Cardiac muscle cell (in vitro differentiated cells and primary cell): ENCODE measurements at places on chromosomes 13 and 19. TPM values are rescaled to one million over a fixed set of nuclear protein-coding genes. Genes with fewer than 3 reads are reported as not detected.

DNA sequence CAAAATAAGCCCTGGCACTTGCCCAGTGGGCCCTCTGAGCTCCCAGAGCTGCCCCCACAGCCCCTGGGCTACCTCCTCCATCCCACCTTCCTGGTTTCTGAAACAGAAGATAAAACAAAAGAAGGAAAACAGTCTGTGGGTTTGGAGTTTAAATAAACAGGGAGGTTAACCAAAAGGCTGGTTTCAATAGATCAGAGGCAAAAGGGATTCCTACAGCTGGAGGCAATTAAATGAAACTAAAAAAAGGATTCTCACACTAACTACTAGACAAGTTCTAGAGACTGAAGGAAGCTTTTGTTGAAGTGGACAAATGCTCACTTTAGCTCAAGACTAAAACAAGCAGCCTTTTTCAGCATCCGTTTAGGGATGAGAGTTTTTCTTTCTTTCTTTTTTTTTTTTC is 569.8 kb downstream of the FGF9 start:
- peaks cover 5% of the 10 kb centered on the region for H3K4me1 ChIP-seq
- no peaks in the 10 kb centered on the region for H3K36me3 ChIP-seq
- DNase-seq, result no peak
- no peak overlapping the region for H3K4me3 ChIP-seq
- no peaks in the 10 kb centered on the region for H3K27me3 ChIP-seq

GRCh38 chr19:3575260-3575741 is 2.6 kb downstream of the HMG20B start:
- DNase-seq, result no peak
- H3K27ac ChIP-seq, result no peak overlapping the region
- H3K36me3 ChIP-seq, result no peaks in the 10 kb centered on the region
- H3K4me1 ChIP-seq, result peaks cover 3% of the 10 kb centered on the region
- H3K27me3 ChIP-seq, result no peaks in the 10 kb centered on the region

GRCh38 chr19:16764793-16765433 is 45.3 kb downstream of the NWD1 start:
- H3K4me3 ChIP-seq, result no peak overlapping the region
- no peak overlapping the region for H3K27ac ChIP-seq
- no peaks in the 10 kb centered on the region for H3K36me3 ChIP-seq
- H3K27me3 ChIP-seq, result peaks cover 9% of the 10 kb centered on the region
- no peak for DNase-seq

DNA sequence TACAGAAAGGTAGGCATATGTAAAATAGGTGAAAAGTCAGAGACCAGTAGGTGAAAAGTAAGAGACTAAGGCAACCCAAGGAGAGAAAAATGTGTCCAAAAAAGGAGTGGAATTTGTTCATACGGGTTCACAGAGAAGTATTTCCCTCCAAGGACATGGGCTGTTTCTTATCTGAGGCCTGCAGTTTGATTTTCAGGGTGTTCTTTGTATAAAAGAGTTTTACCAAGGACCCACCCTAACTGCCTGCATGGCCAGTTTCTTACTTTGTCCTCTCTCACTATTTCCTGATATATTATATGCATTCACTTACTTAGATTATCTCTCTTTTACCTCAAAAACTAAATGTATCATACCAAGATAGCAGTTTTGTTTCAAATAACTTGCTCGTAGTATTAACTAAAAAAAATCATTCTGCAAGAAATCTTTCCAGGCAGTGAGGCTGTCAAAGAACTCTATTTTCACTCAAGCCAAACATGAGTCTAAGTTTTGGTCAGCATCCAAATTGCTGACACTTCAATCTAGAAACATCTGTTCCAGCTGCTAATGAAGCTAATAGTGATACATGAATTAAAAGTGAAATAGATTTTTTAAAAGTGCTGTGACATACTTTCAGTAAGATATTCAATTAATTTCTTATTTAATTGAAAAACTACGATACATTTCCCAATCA is 141.4 kb upstream of the SGCG start:
- H3K36me3 ChIP-seq, result no peaks in the 10 kb centered on the region
- H3K27ac ChIP-seq, result no peak overlapping the region
- peaks cover 3% of the 10 kb centered on the region for H3K4me1 ChIP-seq
- H3K27me3 ChIP-seq, result no peaks in the 10 kb centered on the region

DNA sequence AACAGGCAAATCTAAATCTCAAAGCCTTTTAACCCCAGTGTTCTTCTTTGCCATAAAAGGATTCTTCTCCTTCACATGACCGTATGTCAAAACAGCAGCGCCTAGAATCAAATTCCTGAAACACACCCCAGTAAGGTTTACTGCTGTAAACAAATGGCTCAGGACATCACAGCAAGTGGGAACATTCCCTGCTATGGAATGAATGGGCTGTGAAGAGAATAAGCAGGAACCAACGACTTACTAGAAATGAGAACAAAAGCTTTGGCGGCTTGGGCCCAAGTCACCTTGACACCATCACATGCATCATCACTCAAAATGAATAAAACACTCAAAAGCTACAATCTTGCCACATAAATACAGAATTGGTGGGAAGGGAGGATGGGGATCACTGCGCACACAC is 80.4 kb upstream of the SPATA13 start:
- no peaks in the 10 kb centered on the region for H3K27me3 ChIP-seq
- no peak for DNase-seq
- H3K36me3 ChIP-seq, result no peaks in the 10 kb centered on the region
- H3K4me1 ChIP-seq, result peaks cover 8% of the 10 kb centered on the region
- H3K4me3 ChIP-seq, result no peak overlapping the region
- no peak overlapping the region for H3K27ac ChIP-seq

The SGCG gene
- total RNA-seq, result 0.09 and 0.32 TPM in 2 replicates

The C19orf73 gene
- 2.1 and 12.5 TPM in 2 replicates for total RNA-seq

DNA sequence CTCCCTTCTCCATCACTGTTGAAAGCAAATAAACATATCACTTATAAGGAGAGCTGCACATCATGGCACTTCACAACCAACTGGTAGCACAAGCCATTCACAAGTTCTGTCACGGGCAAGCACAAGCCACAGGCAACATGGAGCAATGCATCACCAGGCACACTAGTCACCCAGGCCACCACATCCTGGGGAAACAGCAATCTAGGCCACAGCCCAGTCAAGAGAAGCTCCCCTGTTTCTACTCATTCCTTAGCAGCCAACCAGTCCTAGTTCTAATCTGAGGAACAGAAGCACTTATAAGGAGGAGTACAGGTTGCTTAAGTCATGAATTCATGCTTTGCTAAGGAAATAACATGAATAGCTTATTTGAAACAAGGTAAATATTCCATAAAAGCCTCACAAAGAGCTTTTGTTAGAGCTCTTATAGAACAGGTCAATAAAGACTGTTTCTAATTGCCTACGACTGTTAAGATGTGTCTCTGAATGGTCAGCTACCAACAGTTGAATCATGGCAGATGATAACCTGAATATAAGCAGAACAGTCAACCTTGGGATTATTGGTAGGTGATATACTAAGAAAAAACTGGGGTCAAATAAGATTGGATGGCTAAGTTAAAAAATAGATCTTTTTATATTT is 169.0 kb downstream of the TBC1D4 start:
- no peak overlapping the region for H3K27ac ChIP-seq
- no peaks in the 10 kb centered on the region for H3K4me1 ChIP-seq
- H3K36me3 ChIP-seq, result peaks cover 8% of the 10 kb centered on the region
- H3K4me3 ChIP-seq, result no peak overlapping the region
- no peak for DNase-seq
- no peaks in the 10 kb centered on the region for H3K27me3 ChIP-seq

GRCh38 chr13:50912851-50913250 is 3.3 kb downstream of the RNASEH2B start:
- H3K27me3 ChIP-seq, result no peaks in the 10 kb centered on the region
- DNase-seq, result no peak
- no peak overlapping the region for H3K27ac ChIP-seq

- peaks cover 5% of the 10 kb centered on the region for H3K4me1 ChIP-seq
- DNase-seq, result no peak
- H3K4me3 ChIP-seq, result no peak overlapping the region
Measured at GRCh38 chr19:6086068-6086788, 24.1 kb downstream of the RFX2 start.

- no peaks in the 10 kb centered on the region for H3K4me1 ChIP-seq
- H3K4me3 ChIP-seq, result no peak overlapping the region
- no peak overlapping the region for H3K27ac ChIP-seq
- no peaks in the 10 kb centered on the region for H3K27me3 ChIP-seq
- no peak for DNase-seq
Measured at GRCh38 chr19:17557466-17557865, 2.0 kb downstream of the COLGALT1 start.

- no peaks in the 10 kb centered on the region for H3K27me3 ChIP-seq
- H3K4me3 ChIP-seq, result no peak overlapping the region
- H3K4me1 ChIP-seq, result peaks cover 4% of the 10 kb centered on the region
- H3K36me3 ChIP-seq, result no peaks in the 10 kb centered on the region
- H3K27ac ChIP-seq, result no peak overlapping the region
Measured at GRCh38 chr13:105089858-105090643, 1445.4 kb downstream of the EFNB2 start.

GRCh38 chr13:110920038-110920437 is 5.2 kb upstream of the ANKRD10 start:
- H3K4me3 ChIP-seq, result no peak overlapping the region
- no peak for DNase-seq
- H3K4me1 ChIP-seq, result peaks cover 13% of the 10 kb centered on the region
- no peaks in the 10 kb centered on the region for H3K36me3 ChIP-seq
- no peak overlapping the region for H3K27ac ChIP-seq

The PSG4 gene
- total RNA-seq, result not detected in 2 replicates

GRCh38 chr13:19864024-19864745 is 736 bp upstream of the ZMYM5 start:
- H3K27me3 ChIP-seq, result no peaks in the 10 kb centered on the region
- H3K4me1 ChIP-seq, result peaks cover 16% of the 10 kb centered on the region
- peak overlapping the region; percentile 45 for H3K4me3 ChIP-seq
- DNase-seq, result peak; percentile 94

DNA sequence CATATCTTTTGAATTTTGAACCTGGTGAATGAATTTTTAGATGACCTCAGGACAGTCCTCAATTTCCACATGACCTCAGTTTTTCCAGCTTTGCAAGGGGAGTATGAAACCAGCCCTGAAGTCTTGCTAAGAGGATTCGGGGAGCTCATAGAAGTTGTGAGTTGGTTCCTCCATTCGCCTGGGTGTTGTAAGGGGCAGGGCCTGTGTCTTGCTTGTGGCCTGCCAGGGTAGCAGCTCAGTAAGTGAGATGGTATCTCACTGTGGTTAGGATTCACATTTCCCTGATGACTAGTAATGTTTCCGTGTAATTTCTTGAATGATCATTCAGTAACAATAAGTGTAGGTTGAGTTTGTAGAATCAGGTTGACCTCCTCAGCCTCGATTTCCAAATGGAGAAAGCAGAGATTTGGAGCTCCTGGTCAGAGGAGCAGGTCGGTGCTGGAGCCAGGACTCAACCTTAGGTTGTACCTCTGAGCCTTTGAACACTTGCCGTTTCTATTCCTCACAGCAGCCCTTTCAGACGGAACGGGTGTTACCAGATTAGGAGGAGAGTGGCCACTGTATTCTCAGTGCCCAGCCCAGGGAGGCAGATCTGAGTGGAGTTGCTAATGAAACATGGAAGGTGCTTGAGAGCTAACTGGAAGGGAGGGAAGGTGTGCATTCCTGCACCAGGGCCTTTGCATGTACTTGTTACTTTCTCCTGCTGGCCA is 14.6 kb downstream of the NACC1 start:
- no peak overlapping the region for H3K4me3 ChIP-seq
- H3K36me3 ChIP-seq, result peaks cover 15% of the 10 kb centered on the region
- H3K27ac ChIP-seq, result peak overlapping the region; percentile 43
- DNase-seq, result no peak

GRCh38 chr19:45613926-45614725 is 12.1 kb upstream of the GPR4 start:
- H3K27ac ChIP-seq, result no peak overlapping the region
- H3K4me1 ChIP-seq, result peaks cover 3% of the 10 kb centered on the region
- no peak for DNase-seq
- H3K27me3 ChIP-seq, result no peaks in the 10 kb centered on the region

The KL gene
- not detected in 2 replicates for total RNA-seq

The CEACAM20 gene
- total RNA-seq, result not detected in 2 replicates
